ENCODE measurements at places on chromosomes 1 and 21.

GRCh38 chr1:9167638-9168037 is 38.7 kb upstream of the GPR157 start:
- no peak for DNase-seq

DNA sequence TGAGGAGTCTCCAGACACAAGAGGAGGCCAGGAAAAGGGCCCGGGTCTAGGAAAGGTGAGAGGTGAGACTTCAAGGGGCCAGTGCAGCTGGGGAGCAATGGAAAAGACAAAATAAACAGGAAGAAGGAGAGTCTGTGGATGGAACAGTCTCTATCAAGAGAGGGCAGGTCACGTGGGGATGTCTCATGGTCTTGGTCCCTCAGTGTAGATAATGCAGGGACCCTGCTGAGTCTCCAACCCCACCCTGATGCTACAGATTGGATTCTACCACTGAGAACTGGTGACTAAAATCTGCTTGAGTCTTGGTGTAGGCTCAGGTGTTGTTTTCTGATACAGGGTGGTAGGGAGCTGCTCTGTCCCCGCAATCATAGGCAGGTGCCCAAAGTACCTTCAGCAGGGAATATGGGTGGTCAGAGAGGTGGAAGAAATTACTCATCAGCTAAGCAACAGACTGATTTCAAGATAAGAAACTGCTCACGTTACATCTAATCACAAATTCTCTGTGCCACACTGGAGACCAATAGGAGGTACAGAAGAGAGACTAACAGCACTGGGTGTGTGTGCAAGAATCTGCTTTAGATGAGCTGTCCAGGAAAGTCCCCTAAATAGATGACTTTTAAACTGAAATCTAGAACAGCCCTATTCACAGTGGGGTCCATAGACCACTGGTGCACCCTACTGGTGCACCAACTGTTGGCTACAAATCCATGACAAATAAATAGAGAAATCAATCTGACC is 101.5 kb upstream of the TLR5 start:
- DNase-seq, result no peak

DNA sequence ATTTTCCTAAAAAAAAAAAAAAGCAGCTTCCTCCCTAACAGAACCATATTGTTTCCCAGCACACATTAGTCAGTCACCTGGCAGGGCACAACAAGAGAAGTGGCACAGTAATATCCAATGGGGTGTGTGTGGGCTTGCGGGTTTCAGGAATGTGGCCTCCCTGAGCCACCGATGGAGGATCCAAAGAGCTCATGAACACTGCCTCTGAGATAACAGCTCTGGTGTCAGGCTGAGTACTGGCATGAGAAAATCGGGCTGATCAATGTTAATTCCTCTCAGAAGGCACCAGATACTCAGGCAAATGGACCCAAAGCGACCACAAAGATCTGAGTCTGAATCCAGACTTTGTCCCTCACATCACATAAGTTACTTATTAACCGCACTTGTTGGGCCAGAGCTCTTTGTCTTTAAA is 2.2 kb upstream of the LYPD8 start:
- DNase-seq, result no peak

DNA sequence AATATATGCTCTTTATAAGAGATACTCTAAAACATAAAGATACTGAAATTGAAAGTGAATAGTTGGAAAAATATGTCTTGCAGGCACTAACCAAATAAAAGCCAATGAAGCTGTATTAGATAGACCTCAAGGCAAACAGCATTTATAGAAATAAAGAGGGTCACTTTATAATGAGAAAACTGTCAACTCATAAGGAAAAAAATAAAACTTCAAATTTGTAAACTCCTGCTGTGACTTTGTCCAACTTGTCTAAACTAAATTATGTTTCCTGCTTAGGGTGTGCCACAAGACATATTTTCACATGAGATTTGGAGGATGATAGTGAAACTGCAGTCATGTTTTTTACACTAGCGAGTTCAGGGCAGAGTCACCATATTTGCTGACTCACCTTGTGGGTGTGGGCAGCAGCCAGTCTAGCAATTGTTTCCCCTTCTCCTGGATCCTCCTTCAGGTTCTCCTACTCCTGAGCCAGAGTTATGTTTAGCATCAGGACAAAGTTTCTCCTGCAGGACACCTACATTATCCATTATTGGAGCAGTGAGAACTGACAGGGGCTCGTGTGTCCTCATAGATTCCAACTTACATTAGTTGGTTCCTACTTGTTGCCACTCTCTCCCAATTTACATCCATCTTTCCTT is 43.8 kb downstream of the CD53 start:
- no peak for DNase-seq

DNA sequence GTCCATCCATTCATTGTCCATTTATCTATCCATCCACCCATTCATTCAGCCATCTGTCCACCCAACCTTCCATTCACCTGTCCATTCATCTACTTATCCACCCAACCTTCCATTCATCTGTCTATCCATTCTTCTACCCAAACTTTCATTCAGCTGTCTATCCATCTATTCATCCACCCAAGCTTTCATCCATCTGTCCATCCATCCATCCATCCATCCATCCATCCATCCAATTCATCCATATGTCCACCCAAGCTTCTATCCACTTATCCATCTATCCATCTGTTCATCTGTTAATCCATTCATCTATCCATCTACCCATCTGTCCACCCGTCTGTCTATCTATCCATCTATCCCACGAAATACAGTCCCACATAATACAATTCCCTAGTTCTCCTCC is 21.6 kb upstream of the MAN1C1 start:
- DNase-seq, result no peak

GRCh38 chr1:84959294-84959693 is 37.6 kb downstream of the MCOLN2 start:
- no peak for DNase-seq

- no peak for DNase-seq
Measured at GRCh38 chr1:238642231-238642630, 744.1 kb upstream of the CHRM3 start.

DNA sequence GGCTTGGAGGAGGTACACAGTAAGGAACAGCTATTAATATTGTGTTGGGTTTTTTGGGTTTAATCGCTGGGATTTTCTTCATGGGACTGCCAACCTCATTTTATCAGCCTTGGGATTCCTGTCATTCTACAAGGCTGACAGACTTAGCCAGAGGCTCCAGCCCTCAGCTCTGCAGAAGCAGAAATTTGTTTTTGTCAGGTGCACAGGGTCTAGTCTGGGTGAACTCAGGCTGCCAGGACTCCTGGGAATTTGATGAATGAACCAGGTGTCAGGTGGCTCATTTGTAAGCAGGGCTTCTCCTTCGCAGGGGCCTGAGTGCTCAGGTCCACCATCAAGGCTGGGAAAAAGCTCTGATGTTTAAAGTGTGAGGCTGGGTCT is 11.5 kb upstream of the ZNF362 start:
- no peak for DNase-seq

GRCh38 chr1:202113690-202114300 is 8.9 kb upstream of the GPR37L1 start:
- no peak for DNase-seq

DNA sequence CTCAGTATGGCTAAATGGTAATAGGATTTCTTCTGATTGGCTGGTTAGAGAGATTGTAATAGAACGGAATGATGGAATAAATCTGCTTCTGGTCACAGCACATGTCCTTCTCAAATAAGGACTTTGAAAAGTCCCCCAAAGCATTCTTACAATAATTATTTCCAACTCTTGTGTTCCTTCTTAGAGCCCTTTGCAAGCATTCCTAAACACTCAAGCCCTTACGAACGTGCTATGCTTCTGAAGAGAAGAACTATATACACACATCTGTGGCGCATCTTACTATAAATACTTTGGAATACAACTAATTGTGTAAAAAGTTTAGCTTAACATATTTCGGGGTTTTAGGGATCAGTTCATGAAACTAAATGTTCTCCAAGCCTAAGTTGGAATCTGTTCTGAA is 25.6 kb downstream of the CLIC4 start:
- DNase-seq, result no peak

- no peak for DNase-seq
Measured at GRCh38 chr1:166933633-166934032, 41.7 kb downstream of the ILDR2 start.

- DNase-seq, result no peak
Measured at GRCh38 chr1:211259638-211260126, 516 bp downstream of the RCOR3 start.

GRCh38 chr1:7384679-7385078 is 386.4 kb upstream of the VAMP3 start:
- DNase-seq, result no peak

DNA sequence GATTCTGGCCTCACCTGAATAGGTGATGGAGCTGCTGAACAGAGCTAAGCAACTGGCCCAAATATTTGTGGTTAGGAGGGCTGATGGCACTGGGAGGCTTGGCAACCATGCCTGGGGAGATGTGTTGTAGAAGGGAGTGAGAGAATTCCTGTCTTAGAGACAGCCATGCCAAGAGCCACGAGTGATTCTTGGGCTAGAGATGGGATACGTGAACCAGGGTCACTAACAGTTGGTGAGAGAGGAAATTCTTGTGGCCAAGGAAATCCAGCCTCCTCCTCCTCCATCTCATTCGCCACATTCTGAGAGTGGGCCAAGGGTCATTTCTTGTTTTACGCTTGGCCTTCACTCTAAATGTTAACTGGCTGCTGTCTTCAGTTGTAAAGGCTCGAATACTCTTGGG is 46.3 kb downstream of the NGF start:
- DNase-seq, result no peak

DNA sequence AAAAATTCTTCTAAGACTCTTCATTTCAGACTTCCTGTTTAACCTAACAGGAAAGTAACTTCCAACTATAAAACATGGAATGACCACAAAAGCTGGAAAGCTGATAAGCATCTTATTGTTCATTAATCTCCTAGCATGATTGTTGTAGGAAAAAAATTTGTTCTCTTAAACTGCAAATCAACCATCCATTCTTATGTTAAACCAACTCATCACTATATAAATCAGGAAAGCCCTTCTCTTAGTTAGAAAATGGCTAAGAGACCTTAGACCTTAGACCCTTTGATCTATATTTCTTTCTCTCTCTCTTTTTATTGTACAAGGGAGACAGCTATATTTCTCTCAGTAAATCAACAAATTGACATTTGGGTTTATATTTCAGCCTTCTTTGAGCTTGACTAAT is 101.4 kb downstream of the UBE2U start:
- DNase-seq, result no peak

- DNase-seq, result no peak
Measured at GRCh38 chr21:33655588-33656221, 13.4 kb downstream of the ITSN1 start.

DNA sequence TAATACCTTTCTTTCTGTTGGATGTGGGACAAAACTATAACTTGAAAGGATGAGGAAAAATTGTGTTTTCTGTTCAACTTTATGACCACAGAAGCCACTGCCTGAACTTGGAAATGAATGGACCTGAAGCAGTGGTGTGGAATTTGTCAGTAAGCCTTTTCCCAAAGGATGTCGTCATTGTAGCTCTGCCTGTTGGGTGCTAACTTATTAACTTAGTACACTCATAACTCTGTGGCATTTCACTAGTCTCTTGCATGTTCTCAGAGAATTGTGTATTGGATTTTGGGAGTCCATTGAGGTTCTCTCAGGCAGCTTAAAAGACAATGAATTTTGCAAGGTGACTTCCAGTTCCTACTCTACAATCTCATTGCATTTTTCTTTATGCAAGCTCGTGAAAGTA is 49.6 kb downstream of the KCNK2 start:
- no peak for DNase-seq

DNA sequence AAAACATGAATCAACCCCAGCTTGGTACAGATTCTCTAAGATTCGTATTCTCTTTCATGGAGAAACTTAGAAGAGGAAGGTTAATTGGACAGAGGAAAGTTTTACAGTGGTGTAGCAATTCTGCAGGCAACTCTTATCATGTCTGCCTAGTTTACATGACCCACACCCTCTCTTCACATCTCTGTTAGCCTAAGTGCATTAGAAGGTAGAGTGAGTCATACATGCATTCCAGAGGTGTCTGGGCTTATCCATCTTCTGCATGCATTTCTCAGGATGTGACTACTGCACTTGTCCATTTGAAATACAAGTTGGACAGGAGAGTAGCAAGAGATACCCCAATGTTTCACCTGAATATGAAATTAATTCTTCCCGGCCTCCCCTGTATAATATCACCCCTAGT is 578.4 kb upstream of the NCAM2 start:
- DNase-seq, result no peak

- DNase-seq, result no peak
Measured at GRCh38 chr1:208043691-208044181, 132.8 kb upstream of the CD34 start.

DNA sequence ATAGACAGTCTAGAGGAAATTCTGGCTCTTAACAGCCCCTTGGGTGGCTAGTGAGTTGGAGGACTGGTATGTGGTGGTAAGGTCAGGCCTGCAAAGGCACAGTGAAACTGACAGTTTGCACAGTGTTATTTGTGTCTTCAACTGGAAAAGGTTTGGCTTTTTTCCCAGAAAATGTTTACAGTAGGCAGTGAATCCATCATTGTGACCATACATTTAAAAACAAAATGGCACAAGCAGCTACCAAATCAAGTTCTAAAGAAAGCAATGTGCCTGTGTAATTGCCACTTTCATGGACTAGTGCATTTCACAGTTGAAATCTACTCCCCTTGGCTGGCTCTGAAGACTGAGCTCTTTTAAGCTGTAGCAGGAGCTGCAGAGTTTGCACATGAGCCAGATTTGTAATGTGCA is 24.8 kb downstream of the ATPAF1 start:
- DNase-seq, result no peak

- no peak for DNase-seq
Measured at GRCh38 chr1:81340239-81340638, 460.5 kb upstream of the ADGRL2 start.

GRCh38 chr1:109025694-109026093 is 16.2 kb downstream of the WDR47 start:
- DNase-seq, result no peak

DNA sequence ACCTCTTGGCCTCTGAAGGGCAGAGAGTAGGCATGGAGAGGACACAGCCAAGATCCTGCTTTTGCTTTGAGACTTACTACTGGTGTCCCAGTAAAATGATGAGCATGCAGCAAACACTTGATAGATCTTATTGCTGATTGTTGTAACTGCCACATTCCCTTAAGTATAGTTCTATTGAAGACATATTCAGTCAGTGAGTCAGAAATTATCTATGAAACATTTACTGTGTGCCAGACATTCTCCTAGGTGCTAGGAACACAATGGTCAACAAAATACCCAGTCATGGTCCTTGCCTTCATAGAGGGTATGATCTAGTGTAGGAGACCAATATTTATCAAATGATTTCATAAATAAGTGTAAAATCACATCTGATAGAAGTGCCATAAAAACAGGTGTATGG is 13.6 kb downstream of the STYXL2 start:
- DNase-seq, result no peak

GRCh38 chr1:116498789-116499628 is 71.8 kb downstream of the CD58 start:
- DNase-seq, result peak; percentile 57

DNA sequence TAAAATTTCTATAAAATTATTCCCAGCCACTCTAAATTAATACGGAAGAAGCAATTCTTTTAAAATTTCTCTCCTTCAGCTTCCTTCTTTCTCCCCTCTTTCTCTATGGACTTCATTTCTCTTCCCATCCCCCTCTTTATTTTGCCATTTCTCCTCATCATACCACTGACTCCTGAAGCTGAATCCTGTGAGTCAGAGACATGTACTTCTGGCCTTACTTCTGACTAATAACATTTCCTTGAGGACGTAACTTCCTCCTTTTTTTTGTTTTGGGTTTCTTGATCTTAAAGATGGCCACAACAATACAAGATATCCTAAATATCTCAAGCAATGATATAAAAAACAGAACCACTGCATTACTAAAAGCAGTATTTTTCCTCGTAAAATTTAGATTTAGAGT is 63.6 kb upstream of the DENND1B start:
- no peak for DNase-seq

All from iPS DF 6.9 (cell line).